GM04504 (cell line): ENCODE measurements at places on chromosomes 6 and 20.

DNA sequence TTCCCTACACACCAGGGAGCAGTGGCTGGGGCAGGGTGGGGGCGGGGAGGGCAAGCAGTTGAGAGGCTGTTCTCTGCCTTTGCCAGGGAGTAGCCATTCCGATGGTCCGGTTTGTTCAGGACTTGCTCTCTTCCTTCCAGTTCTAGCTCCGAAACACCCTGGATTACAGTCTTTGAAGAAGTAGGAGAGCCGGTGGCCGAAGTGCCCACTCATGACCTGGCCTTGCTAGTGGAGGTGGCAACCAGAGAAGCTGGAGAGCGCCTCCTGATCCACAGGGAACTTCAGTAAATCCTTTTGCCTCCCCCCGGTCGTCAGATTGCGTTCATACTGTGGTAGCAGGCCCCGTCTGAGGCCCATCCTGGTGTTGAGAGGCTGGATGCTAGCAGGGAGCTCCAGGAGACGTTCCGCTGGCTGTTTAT lies 92.8 kb downstream of the ARID1B start:
- no peak for DNase-seq

DNA sequence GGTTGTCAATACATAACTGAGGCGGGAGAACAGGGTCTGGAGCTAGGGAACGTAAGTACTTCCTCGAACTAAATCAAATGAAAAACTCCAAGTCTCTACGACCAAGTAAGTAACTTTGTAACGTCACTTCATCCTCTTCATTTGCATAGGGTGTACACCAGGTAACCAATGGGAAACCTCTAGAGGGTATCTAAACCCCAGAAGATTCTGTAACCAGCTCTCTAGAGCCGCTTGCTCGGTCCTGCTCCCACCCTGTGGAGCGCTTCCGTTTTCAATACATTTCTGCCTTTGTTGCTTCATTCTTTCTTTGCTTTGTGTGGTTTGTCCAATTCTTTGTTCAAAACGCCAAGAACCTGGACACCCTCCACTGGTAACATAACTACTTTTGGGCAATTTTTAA lies 133.5 kb upstream of the TMEM170B start:
- DNase-seq: no peak

- DNase-seq: no peak
Observed at GRCh38 chr6:25176466-25176865, 102.7 kb upstream of the CARMIL1 start.

DNA sequence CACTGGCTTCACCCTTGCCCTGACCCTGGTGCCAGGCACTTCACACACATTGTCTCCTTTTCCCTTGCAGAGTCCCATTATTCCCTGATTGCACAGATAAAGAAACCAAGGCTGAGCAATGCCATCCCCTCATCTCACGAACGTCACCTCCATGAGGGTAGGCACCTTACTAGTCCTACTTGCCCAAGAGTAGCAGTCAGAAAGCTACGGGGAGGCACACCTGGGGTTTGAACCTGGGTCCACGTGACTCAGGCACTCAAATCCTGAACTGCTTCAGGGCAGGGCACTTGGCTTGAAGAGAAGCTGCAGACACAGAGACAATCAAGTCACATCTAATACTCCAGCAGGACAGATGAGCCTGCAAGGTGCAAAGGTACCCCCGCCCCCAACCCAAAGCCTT lies 1.9 kb downstream of the BCAS1 start:
- no peak for DNase-seq

- no peak for DNase-seq
Observed at GRCh38 chr20:46823271-46823751, 71.3 kb upstream of the EYA2 start.

GRCh38 chr6:33840048-33840926 lies 36.5 kb upstream of the MLN start:
- DNase-seq: peak; percentile 96

DNA sequence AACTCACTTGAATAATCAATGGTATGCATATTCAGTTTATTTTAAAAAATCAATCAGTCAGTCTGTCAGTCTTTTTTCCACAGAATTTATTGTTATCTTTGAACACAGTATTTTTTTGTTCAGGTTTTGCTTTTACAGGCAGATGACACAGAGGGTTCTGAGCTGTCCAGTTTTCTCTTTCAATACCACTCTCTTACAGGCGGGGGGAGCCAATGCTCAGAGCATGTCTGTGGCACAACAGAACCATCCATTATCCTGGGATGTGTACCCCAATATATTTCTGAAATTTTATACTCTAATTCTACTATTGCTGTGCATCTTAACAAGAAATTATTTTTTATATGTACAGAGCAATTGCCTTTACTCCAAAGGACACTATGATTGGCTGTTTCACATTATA lies 21.2 kb downstream of the ROS1 start:
- no peak for DNase-seq

DNA sequence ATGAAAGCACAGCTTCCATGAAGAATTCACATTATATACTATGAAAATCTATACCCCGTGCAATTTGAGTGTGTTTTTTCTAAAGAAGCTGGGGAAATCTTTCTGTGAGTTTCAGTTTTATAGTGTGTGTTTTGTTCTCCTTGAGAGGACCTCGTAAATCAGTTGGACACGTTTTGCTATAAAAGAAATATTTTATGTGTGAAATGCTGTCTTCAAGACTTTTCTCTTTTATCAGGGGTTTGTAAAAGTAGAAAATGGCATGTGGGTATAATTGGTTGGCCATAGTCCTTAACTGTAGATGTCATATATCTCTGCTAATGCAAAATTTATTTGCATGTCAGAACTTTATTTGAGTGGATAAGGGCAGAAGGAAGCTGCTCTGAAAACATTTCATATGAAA lies 186.2 kb downstream of the CDH4 start:
- DNase-seq: no peak

DNA sequence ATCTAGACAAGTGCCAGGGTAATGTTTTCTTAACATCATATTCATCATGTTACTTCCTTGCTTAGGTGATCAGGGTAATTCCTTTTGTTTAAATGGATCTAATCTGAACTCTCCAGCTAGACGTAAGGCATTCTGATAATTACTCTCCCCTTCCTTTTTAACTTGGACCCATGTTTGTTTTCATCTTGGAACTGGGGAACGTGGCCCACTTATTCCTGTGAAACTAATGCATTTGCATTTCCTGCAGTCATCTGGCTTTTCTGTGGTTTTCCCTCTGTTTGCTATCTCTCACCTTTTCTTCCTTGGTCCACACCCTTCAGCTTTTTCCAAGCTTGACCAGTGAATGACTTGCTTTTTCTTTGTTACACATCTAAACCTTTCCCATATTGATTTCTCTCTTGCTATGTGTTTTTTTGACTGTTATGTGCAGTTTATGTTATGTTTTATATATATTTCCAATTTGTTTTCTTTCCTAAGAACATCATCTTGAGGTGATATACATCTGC lies 33.3 kb downstream of the SLX4IP start:
- no peak for DNase-seq

DNA sequence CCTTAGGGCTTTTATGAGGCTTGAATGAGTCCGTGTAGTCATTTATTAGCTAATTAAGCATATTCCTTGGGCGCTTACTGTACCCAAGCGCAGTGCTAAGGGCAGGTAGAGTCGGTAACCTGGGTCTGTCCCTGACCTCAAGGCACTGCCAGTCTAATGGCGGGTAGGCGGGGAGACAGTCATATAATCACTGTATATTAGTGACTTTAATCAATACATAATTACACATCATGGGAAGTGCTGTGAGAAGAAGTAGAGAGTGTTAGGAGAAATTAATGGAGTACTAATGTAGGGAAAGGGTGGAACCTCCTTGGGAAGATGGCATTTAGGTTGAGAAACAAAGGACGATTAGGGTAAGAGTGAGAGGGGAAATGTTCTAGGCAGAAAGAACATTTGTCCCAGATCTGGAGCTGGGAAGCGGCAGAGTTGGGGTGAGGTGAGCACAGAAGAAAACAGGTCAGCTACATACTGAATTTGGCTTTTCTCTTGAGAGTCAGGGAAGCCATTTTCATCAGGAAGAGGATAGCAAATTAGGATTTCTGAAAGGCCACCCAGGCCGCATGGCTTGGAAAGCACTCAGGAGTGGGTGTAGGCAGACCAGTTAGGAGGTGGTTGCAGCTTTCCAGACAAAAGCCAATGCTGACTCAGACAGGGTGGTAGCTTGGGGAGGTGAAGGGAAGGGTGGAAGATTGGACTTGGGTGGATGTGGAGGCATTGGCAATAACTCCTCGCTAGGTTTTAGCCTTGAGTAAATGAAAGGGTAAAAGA lies 954 bp upstream of the BLCAP start:
- no peak for DNase-seq

- DNase-seq: no peak
Observed at GRCh38 chr6:7640016-7640415, 50.0 kb downstream of the SNRNP48 start.

DNA sequence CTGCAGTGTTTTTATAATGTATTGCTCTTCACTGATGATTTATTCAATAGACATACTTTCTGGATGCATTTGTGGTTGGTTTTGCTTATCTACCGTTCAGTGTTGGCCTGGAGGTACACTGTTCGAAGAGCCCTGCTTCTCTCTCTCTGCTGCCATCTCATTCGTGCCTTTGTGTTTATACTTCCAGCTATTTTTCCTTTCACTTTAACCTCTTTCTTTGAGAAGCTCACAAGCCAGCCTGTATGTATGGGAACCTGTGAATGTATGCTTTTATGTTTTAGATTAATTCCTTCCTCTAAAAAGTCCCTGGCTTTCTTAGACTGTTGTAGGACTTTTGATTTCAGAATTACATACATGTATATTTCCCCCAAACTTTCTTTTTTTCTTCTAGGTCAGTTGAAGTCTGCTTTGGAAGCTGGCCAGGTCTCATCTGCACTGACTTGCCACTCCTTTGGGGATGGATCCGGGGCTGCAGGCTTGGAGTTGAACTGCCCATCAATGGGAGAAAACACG lies 83.0 kb downstream of the SCAND1 start:
- no peak for DNase-seq

- peak; percentile 88 for DNase-seq
Observed at GRCh38 chr6:130034378-130035146, 16.2 kb downstream of the L3MBTL3 start.

GRCh38 chr20:11459090-11459890 lies 458.4 kb upstream of the BTBD3 start:
- peak; percentile 26 for DNase-seq

DNA sequence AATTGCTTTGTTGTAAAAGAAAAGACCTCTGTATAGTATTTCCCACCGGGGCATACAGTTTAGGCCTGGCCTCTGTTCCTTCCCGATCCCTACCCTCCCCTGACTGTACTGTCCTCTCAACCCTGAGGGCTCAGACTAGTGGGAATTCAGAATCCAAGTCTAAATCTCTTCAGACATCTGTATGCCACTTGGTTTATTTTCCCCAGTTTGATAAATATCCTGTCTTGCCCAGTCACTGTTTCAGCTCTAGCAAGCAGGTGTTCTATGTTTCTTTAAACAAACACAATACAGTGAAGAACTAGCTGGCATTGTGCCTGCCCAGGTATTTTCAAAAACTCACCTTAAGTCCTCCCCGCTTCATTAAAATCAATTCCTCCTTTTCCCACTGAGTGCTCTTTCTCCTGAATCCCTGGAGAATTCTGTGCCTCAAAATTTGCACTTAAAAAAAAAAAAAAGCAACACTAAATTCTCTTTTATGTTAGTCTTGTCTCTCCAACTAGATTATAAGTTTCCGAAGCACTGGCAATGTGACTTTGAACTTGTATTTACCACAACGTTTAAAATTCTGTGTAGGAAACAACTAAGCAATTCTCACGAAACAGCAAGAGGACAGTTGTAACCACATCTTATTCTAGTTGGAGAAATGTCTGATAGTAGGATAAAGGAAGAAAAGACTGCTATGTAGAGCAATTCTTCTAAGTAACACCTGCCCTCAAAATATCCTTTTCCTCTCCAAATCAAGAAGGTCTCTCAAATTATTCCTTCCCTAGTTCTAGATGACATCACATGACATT lies 112.0 kb upstream of the CARMIL1 start:
- no peak for DNase-seq

DNA sequence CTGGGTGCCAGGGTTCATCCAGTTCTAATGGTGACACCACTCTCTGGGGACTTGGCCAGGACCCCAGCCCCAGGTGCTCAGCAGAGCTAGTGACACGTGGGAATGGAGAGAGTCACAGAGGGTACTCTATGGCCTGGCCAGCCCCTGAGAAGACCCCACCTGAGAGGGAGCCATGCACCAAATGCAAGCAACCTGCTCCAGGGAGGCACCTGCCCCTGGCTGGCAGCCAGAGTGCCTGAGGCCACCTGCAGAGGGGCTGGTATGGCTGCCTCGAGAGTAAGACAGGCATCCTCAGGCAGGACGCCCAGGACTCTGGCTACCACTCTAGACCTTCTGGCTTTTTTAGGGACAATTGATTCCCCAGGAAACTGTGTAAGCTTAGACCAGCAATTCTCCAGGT lies 38.6 kb upstream of the CST7 start:
- no peak for DNase-seq

GRCh38 chr20:53847139-53847836 lies 223.1 kb downstream of the BCAS1 start:
- DNase-seq: no peak

DNA sequence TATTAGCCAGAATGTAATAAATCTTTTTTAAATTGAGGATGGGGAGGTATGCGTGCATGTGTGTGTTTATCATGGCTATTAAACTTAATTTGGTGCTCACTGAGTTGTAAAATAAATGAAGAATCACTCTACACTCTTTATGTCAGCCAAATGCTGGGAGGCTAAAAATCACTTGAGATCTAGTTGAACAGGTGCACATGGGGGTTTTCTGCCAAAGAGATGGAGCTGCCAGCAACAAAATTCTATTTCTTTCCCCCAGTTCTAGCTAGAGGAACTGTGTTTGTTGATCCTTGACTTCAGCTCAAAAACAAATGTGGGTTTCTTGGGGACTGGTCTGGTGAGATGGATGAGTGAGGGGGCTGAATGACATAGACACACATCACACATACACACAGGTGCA lies 183.3 kb upstream of the BTBD3 start:
- no peak for DNase-seq

GRCh38 chr6:13453771-13454251 lies 33.6 kb downstream of the GFOD1 start:
- no peak for DNase-seq

DNA sequence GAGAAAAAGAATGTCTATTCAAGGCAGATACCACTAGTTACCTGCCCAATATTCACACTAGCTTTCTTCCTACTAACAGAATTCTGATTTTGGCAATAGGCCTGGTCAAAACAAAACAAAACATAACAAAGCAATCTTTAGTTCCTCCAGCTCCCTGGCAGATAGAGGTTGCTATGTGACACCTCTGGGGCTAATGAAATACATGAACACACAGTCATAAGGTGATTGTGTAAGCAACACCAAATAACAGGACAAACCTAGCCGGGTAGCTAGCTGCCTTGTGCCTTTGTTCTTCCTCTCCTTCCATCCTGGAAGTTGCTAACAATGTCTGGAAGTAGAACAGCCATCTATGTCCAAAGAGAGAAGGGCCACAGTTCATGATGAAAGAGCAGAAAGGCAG lies 6.0 kb upstream of the HMGN3 start:
- DNase-seq: no peak
